Globus pallidus (tissue), 1 donor: ENCODE measurements at places on chromosomes 1 and 21.

DNA sequence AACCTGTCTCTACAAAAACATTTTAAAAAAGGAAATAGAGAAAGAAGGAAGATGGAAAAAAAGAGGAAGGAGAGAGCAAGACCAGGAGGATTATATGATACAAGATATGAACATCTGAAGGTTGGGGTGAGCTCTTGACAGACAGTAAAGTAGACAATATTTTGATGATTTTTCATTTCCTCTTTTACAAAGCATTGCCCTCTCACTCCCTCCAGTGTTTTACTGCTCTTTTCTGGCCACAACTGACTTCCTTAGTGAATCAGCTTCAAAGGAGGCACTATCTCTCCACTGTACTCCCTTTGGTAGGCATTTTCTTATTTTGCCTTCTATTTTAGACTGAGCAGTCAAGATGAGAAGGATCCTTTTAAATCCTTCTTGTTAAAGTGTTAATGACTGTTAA is 296.7 kb downstream of the KCTD3 start:
- no peak for DNase-seq

DNA sequence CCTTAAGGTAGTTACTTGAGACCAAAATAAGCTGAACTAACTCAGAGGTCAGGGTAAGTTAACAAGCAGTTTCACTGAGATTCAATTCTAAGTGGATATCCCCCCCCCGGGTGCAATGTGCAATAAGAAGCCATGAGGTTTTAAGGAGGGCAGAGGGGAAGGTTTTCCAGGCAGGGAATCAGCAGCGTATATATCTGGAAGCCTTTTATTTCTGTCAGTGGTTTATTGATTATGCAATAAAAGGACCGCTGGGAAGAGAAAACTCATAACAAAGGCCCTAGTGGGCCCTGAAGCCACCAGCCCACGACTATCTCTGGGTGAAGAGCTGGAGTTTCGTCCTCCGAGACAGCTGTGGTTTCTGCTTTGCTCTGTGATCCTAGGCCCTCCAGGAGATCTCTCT is 53.1 kb upstream of the CTPS1 start:
- DNase-seq: no peak

GRCh38 chr1:220764757-220765156 is 16.6 kb downstream of the MTARC2 start:
- no peak for DNase-seq

GRCh38 chr1:19920132-19920710 is 3.2 kb downstream of the PLA2G2E start:
- DNase-seq: no peak

GRCh38 chr1:60848583-60849188 is 233.7 kb upstream of the NFIA start:
- no peak for DNase-seq
